Amniotic stem cell (primary cell): ENCODE measurements at places on chromosomes 11 and 22.

GRCh38 chr11:14643697-14644225, at the start of gene PDE3B:
Gene PDE3B, plus strand, starts transcription at chr11:14643804. Its CDS starts 272 bp downstream, at chr11:14644076.
- no peak for DNase-seq

GRCh38 chr11:62449451-62449851, 30.6 kb downstream of the SCGB1A1 start:
- DNase-seq, result no peak

DNA sequence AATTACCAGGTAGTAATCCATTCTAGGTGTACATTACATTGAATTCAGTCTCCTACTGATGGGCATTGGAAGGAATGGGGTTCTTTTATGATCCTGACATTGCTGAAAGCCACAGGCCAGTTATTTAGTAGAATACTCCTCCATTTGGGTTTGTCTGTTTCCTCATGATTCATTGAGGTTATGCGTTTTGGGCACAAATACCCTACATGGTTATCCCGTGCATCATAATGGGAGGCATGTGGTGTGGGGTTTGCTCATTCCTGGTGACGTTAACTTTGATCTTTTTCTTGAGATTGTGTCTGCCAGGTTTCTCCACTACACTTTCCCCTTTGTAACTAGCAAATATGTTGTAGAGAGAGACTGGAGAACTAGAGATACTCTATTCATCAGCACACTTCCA, 5.5 kb downstream of the FOLR3 start:
- peak; percentile 65 for DNase-seq

DNA sequence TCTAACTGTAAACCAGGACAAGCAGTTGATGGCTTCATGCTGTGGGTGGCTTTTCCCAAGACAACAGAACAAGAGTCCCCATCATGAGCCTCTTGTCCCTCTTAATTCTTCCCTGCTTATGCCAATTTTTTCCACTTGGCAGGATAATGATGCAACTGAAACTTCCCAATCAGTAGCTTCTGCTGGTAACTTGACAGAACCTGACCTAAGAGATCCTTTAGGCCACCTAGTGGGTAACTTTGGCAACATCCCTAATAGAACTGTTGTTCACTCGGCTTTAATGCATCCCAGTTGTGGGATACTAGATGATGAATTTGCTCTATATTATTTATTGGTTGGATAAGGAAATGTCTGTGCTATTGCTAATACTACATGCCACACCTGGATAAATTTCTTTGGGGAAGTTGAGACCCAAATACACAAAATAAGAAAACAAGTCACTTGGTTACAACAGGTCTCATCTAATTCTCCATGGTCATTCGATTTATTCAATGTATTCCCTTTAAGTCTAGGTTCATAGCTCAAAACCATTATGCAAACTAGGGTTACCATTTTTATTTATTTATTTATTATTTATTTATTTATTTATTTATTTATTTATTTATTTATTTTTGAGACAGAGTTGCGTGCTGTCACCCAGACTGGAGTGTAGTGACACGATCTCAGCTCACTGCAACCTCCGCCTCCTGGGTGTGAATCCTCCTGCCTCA, 41.4 kb upstream of the NFAM1 start:
- DNase-seq, result peak; percentile 41

DNA sequence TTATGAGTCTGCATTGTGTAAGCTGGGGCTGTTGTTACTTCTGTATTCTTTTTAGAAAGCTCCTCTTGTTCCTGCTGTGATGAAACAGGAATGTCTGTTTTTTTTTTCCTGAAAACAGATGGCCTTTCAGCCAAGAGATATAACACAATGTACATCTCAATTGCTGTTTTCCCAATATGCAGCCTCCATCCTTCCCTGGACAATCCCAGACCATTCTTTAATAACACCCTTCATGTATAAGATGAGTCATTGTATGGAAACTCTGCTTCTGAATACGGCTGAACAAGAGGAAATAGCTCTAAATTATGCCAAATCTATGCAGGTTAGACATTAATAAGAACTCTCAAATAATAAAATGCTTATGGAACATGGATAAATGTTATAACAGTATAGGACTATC, 60.2 kb upstream of the LRRC4C start:
- no peak for DNase-seq

DNA sequence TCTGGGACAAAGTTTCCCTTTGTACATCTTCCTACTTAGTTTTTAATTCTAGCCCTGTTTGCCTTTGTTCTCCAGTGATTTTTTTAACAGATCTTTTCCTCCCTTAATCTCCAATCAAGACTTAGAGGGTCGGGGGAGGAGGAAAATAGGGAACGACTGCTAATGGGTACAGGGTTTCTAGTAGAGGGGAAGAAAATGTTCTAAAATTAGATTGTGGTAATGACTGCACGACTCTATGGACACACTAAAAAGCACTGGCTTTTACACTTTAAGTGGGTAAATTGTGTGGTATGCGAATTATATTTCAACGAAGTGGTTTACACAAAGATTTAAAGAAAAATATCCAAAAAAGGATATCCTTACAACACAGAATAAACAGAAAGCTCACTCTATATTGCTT, 110.0 kb upstream of the SPON1 start:
- DNase-seq, result no peak

DNA sequence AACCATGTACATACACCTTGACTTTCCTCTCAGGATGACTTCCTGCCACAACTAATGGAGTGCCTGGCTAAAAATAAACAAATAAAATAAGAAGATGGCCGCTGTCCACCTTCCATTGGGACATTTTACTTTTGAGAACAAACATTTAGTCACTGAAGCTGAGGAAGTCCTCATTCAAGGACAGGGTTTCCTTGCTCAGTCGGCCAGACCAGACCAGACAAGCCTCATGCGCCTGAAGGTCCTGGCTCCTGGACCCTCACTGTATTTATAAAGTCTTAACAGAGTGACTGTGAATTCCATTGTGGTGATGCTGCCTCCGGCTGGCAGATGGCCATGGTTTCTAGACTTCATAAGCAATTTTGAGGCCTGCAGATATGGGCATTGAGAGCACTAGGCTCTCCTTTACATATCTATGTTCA, 114.5 kb downstream of the MAML2 start:
- peak; percentile 75 for DNase-seq

GRCh38 chr22:37284126-37284804, 2.0 kb downstream of the CYTH4 start:
- DNase-seq, result no peak

GRCh38 chr11:56876621-56877275, 112.0 kb upstream of the OR5AK2 start:
- no peak for DNase-seq

DNA sequence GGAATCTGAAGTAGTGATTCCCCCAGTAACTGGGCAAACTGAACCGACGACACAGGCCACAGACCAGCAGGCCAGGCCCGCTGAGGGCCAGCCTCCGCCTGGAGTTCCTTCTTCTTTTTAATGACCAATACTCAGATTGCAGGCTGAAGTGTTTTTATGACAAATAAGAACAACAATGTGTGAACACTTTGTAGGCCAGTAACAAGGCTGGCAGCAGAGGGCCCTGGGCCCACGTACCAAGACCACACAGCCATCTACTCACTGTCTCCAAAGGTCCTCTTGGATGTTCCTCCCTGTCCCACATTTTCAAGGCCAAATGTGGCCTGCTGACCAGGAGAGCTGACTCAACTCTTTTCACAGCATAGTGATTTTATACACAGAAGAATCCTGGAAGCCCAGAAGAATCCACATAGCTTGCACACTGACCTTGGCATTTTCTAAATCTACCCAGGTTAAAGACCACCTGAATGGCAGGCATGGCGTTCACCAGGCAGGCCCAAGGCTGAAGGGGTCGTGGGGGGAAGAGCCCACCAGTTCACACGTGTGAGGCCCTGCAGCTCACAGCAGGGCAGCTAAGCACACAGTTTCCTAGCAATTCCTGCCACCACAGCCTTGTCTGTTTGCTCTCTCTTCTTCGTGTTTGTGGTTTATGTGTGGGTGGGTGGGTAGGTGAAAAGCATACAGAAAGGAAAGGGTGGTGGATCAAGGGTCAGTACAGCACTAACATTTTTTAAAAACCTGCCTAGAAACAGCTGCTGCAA, 13.3 kb downstream of the SMCO4 start:
- no peak for DNase-seq

DNA sequence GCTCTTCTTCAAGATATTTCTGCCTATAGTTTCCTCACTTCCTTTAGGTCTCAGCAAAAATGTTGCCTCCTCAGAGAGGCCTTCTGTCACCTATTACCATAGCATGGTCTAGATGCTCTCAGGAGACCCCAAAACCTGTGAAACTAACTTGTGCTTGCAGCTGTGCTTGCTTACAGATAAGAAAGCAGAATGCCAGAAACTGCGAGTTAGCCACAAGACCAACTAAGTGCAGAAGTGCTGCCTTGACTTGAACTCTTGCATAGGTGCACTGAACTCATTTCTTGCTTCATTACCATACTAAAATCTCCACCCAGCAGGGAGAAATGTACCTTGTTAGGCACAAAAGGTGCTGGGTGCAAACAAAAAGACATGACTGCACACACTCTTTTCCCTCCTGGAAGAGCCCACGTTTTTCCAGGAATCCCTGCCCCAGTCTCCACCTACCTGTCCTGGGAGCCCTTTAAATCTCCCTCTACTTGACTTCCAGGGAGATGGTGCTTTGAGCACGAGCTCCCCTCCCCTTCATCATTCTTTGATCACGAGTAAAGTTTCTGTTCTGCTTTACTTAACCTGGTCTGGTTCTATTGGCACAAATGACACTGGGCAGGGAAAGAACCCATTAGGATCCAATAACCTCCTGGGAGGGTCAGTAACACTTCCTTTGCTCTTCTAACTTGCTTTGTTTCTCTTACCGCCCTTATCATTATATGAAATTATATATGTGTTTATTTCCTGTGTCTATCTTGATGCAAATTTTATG, 137.7 kb upstream of the DDI1 start:
- no peak for DNase-seq

DNA sequence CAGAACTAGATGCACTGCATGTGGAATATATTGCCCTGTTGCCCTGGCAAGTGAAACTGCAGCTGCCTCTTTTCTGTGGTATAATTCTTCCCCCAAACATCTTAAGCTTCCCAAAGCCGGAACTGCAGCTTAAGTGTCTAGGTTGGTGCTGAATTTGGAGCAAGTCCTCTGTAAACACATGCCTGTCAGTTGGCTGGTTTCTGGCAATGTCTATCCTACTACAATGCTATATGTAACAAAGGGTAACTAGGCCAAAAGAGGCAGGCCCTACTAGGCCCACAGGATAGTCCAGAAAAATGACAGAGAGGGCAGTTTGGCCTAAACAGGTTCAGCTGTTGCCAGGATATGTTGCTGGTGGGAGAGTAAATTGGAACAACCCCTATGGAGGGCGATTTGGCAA, 27.9 kb downstream of the ASCC2 start:
- no peak for DNase-seq

DNA sequence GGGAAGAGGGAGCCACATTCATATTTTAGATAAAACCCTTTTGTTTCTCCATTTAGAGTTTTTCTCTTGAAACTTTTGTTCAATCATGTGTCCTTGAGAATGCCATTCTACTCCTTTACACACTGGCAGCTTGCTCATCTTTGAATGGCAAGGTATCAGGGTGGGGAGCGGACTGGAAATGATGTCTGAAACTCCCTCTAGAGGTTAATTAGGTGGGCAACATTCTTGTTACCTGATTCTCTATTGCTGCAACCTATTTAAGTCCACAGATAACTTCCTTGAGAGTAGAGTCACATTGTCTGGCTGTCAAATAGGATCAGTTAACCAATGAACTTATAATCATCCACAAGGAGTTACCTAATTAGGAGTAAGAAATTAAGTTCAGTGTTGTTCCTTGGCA, 533.6 kb upstream of the API5 start:
- DNase-seq, result no peak

DNA sequence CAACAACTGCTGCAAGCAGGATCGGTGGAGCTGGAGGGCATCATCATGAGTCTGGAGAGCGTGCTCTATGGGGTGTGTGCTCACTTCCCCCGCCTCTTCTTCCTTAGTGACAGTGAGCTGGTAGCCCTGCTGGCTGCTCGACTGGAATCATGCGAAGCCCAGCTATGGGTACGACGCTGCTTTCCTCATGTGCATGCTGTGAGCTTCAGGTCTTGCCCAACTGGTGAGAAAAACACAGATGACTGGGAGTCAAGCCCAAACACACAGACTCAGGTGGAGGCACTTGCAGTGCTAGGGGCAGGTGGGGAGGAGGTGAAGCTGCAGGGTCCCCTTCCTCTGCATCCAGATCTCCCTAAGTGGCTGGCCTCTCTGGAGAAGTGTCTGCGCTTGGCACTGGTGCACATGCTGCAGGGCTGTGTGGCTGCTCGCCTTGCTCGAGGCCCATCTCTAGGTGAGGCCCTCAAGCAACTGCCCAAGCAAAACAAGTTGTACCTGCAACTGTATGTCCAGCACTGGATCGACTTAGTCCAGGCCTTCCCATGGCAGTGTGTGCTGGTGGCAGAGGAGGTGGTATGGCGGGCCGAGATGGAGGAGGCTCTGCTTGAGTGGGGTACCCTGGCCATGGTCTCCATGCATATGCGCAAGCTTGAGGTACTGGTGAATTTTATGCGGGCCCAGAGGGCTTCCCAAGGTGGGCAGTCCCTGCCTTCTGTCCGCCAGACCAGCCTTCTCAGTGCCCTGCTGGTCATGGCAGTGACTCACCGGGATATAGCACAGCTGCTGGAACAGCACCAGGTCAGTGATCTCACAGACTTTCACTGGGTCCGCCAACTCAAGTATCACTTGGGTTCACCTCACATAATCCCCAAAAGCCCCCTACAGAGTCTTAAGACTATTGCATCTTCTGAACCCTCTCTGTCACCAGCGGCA, 48.1 kb downstream of the DNHD1 start:
- DNase-seq, result no peak

DNA sequence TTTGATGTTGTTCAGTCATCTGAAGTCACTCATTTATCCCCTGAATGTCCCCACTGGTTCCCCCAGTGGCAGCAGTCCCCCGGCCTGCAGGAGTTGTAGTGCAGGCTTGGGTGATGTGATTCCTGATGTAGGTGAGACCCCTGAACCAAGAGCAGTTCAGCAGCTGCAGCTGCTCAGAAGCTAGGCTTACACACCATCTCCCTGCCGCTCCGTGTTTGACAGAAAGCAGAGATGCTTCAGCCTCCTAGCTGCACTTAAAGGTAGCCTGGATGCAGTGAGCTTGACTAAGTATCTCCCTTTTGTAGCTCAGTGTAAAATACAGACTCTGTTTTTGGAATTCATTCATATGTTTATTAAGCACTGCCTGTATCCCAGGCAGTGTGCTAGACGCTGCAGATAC, 47.3 kb downstream of the C22orf31 start:
- no peak for DNase-seq

DNA sequence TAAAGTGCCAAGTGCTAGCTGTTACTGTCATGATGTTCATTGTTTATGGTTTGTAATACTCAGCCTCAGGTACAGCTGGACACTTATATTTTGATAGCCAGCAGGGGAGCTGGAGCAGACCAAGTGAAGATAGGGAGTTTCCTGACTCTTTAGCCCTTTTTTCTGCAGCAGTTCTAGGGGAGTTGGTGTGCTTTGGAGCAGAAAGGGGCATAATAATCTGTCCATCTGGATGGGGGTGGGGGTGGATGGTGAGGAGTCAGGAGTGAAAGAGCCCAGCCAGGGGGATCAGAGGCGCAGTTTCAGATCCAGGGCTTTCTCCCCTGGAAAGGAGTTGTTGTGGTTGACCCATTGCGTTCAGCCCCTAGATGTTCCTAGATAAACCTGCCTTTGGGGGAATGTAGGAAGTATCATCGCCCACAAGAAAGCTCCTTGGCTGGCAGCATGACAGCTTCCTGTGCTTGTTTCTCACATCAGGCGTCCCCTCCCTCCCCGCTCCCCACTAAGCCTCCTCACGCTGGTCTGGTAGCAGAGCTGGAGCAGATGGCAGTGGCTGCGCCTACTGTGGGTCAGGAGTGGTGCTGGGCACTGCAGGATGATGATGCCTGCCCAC, 41.9 kb downstream of the MED15 start:
- DNase-seq, result no peak
